Stimulated activated CD8-positive, alpha-beta memory T cell treated with anti-CD3 and anti-CD28 coated beads, Interleukin-7, amount 100 ng/mL, for 1 hour (primary cell): ENCODE measurements at places on chromosomes 4 and X.

DNA sequence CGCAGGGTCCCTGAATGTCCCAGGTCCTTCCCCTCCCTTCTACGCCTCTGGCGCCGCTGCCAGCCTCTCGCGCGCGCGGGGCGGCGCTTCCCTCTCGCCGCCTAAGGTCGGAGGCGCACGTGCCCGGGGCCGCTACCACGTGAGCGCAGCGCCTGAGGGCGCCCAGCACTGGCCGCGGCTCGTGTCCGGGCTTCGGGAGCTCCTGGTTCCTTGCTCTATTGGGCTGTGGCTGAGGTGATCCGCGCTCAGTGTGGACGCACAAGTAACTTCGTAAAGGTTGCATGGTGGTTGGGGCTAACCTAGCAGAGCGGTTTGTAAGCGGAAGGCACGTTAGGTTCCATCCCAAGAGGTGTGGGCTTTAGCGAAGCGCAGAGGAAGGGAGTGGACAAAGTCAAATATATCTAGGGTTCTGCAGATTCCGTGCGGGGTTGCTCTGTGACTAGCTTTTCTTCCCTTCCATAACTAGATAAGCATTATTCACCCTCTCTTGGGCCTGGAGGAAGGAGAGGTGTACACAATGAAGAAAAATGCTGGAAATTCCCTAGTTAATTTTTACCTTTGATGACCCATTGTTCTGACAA is 1.8 kb downstream of the TLL1 start:
- DNase-seq: no peak

- no peak for DNase-seq
These were observed 112.7 kb downstream of the DHX15 start for GRCh38 chr4:24471486-24472160.

DNA sequence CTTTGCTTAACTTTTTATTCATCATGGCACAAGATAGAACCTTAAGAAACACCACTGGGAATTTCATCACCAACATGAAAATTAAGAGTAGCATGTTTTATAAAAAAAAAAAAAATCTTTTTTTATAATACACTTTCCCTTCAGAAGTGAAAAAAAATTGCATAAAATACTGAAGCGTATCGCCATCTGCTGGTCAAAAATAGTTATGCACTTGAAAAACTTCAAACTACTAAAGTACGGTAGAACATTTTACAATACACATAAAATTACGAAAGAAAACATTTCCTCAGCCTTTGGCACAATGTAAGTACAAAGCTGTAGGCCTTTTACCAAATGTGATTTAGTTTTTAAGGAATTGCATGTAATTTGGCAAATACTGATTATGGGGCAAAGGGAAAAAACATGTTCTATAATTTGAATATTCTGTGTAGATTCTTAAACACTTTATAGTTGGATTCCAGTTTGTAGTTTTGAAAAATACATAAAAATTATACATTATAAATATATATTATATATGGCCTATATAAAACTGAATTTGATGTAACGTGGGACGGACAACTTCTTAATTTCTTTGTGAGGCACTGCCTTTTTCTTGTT is 26.5 kb downstream of the HCCS start:
- no peak for DNase-seq

- no peak for DNase-seq
These were observed 4.0 kb upstream of the CBLL2 start for GRCh38 chrX:22268706-22269105.

DNA sequence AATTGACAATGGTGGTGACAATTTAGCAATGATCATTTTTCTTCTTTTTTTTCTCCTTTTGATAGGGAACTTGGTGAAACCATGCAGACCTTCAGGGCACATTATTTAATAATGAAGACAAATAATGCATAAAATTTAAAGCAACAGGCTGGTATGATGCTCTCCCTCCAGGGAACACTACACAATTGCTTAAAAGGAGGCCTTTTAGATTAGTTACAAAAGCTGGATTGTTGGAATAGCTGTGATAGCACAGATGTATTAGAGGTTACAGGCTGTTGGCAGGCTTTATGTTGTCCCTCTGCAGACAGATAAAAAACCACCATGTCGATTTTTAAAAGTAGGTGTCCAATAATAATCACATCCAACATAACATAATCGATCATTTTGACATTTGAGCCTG is 307.0 kb downstream of the ADGRL3 start:
- DNase-seq: no peak

GRCh38 chr4:83089410-83090157 is 24.9 kb downstream of the PLAC8 start:
- no peak for DNase-seq

GRCh38 chr4:71932941-71933340 is 98.9 kb upstream of the NPFFR2 start:
- no peak for DNase-seq

- no peak for DNase-seq
These were observed 21.1 kb upstream of the ARAF start for GRCh38 chrX:47539860-47540259.

DNA sequence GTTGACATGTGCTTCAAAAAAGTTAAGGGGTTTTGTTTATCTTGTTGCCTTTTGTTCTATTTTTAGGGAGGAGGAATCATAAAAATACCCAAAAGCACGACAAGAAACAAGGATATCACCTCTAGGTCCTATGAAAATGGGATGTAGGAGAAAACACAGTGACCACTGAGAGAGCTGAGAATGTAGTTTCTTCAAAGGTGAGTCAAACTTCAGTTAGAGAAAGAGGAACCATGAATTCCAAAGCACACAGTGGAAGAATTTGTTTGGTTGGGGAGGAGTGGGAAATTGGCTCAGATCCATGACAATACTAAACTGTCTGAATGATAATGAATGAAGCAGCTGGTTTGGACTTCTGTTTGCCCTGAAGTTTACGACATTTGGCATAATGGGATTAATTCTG is 19.1 kb upstream of the FRYL start:
- DNase-seq: no peak

DNA sequence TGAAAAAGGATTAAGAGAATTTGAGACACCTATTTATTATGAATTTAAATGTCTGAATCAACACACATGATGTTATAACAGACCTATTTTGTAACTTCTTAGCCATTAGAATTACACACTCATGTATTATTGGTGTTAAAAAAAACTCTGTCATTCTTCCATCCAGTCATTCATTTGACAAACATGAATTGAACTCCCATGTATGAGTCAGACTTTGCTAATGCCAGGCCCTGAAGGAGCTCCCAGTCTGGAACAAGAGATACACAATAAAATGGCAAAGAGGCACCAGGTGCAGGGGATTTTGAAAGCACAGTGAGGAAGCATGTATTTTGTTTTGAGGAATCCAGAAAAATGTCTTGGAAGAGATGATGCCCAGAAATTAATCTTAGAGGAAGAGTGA is 87.7 kb upstream of the EFHC2 start:
- DNase-seq: no peak

GRCh38 chr4:53886090-53886489 is 178.3 kb downstream of the CHIC2 start:
- no peak for DNase-seq

- DNase-seq: no peak
These were observed 805.3 kb upstream of the TENM3 start for GRCh38 chr4:181437895-181438294.

GRCh38 chrX:72714478-72714916 is 391 bp upstream of the PHKA1 start:
- no peak for DNase-seq

DNA sequence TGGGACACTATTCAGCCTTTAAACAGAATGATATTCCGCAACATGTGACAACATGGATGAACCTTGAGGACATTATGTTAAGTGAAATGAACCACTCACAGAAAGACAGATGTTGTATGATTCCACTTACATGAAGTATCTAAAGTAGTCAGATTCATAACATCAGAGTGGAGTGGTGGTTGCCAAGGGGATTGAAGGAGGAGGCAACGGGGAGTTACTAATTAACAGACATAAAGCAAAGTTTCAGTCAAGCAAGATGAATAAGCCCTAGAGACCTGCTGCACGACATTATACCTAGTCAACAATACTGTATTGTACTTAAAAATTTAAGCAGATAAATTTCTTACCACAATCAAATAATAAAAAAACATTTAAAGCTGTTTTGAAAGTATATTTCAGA is 105.0 kb upstream of the NR0B1 start:
- no peak for DNase-seq

GRCh38 chr4:154569028-154569427 is 6.2 kb downstream of the FGB start:
- DNase-seq: no peak

DNA sequence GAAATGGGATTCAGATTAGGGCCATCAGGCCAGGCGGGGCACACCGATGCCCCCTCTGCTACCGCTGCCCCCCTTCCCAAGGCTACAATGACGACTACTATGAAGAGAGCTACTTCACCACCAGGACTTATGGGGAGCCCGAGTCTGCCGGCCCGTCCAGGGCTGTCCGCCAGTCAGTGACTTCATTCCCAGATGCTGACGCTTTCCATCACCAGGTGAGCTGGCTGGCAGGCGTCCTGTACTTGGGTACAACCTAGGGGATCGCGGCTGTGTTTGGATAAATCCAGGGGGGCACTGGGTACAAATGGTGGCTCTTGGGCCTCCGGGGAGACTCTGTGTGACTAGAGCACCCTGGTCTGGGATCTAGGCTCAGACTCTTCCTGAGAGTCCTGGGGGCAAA is 1.1 kb downstream of the EMD start:
- no peak for DNase-seq

- DNase-seq: no peak
These were observed 52.9 kb downstream of the CCNG2 start for GRCh38 chr4:77209936-77210335.

DNA sequence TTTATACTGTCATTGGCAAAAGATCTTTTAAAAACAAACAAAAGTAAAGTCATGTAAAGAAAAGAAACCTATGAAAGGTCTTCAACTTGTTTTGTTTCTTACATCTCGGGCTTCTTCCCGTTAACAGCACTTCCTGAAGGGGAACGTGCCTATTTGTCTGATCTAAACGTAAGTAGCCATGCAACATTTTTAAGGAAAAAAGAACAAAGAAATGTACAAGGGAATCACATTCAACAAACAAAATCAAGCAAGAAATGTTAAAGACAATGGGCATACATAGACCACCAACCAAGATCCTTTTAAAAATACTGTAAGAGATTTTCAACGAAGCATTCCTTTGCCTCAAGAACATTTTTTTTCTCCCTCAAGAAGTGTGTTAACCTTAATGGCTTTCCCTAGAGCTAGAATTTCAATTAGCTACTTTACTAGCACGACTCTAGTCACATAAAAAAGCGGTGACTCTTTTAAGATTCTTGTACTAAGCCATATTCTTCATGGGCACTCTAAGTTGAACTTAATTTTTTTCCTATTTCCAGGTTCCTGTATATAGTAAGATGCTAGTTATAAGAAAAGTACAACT is 112.0 kb upstream of the TTC29 start:
- DNase-seq: no peak

DNA sequence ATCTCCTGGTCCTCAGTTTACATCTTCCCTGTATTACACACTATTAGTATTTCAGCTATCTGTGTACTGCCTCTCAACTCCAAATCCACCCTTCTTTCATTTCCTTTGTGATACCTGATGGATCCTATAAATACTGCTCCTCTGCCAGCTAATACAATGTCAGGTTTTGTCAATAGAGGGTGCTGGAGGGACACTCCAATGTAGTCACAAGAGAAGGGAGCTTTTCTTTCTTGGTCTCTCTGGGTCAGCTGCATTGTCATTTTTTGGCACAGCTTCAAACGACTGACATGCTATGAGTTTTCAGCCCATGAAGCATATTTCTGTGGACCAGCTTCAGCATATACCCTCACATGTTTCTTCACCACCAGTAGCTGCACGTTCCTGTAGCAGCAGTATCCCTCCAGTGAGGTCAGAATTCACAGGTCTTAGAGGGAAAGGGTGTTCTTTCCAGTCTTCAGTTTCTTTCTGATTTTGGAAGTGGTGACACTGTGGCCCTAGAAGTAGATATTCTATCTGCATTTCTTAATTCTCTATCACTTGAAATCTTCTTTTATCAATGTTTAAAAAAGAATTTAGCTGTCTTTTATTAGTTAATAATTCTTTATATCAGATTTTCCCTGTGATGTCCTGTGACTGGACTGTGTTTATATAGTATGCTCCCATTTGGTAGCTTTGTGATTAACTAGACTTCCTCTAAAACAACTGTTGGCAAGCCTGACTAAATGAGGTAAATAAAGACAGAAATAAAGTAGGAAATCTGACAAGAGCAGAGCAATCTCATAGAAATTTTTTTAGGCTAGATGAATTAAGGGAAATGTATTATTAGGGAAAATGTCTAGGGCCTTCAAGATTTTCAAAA is 60.6 kb downstream of the GABRA2 start:
- no peak for DNase-seq

GRCh38 chr4:31548823-31549222 is 828.7 kb downstream of the PCDH7 start:
- no peak for DNase-seq

DNA sequence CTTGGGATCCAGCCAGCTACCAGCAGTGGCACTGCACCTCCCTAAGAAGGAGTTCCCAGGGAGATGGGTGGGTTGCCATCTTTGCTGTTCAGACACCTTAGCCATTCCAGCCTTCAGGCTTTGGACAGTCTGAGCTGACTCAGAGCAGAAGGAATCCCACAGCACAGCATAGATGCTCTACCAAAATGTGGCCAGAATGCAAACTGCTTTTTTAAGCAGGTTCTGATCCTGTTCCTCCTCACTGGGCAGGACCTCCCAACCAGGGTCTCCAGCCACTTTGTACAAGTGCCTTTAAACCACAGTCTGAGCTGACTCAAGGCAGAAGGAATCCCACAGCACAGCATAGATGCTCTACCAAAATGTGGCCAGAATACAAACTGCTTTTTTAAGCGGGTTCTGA is 209.0 kb downstream of the NPNT start:
- DNase-seq: no peak

- no peak for DNase-seq
These were observed 8.7 kb downstream of the HNRNPH2 start for GRCh38 chrX:101416691-101417090.

DNA sequence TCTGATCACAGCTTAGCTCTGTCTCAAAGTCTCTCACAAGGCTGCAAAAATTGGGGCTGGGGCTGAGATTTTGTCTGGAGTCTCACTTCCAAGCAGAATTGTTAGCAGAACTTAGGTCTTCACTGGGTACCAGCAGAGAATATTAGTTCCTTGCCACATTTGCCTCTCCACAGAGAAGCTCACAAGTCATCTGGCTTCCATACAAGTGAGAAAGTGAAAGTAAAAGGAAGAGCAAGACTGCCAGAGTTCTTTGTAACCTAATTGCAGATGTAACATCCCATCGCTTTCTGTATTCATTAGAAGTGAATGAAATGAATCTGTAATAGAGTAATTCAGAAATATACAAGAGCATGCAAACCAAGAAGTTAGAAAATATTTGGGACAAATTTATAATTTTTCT is 624.1 kb upstream of the GNPDA2 start:
- DNase-seq: no peak

- no peak for DNase-seq
These were observed 989.7 kb downstream of the CCSER1 start for GRCh38 chr4:91116861-91117260.

GRCh38 chr4:2725380-2725779 is 30.8 kb downstream of the TNIP2 start:
- no peak for DNase-seq

- no peak for DNase-seq
These were observed 11.4 kb upstream of the RAP1GDS1 start for GRCh38 chr4:98249831-98250230.

- DNase-seq: no peak
These were observed 88.6 kb upstream of the MXRA5 start for GRCh38 chrX:3435057-3435456.
